ENCODE measurements at places on chromosomes 4 and X. TPM values are rescaled to one million over a fixed set of nuclear protein-coding genes. Genes with fewer than 3 reads are reported as not detected.

DNA sequence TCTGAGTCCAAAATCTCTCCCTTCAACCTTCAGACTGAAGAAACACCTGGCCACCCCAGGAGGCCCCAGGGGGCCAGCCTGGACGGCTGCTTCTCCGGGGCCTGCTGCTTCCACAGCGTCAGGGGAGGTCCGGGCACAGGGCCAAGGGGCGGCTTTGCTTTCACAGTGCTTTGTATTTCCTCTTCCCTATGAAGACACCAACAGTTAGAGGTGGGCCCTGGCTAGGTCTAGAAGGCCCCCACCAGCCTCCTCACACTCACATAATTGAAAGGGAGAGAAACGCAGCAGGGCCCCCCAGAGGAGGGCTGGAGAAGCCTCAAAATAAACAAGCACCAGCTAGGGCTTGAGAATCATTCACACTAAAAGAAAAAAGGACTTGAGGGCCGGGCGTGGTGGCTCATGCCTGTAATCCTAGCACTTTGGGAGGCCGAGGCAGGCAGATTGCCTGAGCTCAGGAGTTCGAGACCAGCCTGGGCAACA is 17.8 kb downstream of the SCD5 start:
- no peaks in the 10 kb centered on the region for H3K36me3 ChIP-seq
- DNase-seq: peak; percentile 98
- peaks cover 24% of the 10 kb centered on the region for H3K4me1 ChIP-seq
- H3K4me3 ChIP-seq: no peak overlapping the region
- no peaks in the 10 kb centered on the region for H3K27me3 ChIP-seq

- H3K27me3 ChIP-seq: no peaks in the 10 kb centered on the region
- H3K27ac ChIP-seq: no peak overlapping the region
- H3K36me3 ChIP-seq: no peaks in the 10 kb centered on the region
- DNase-seq: no peak
Measured at GRCh38 chrX:145631461-145631951, 186.1 kb upstream of the SLITRK2 start.

GRCh38 chrX:973010-973632 is 239.3 kb downstream of the CRLF2 start:
- H3K27ac ChIP-seq: no peak overlapping the region
- H3K27me3 ChIP-seq: no peaks in the 10 kb centered on the region
- DNase-seq: no peak
- no peaks in the 10 kb centered on the region for H3K36me3 ChIP-seq
- H3K4me3 ChIP-seq: no peak overlapping the region

Gene TRAM1L1
- total RNA-seq: 5.8 TPM

Gene PRRG3
- total RNA-seq: under 0.01 TPM

Measured in thyroid gland (tissue), 4 donors.